ENCODE measurements at places on chromosomes 2 and 18. TPM values are rescaled to one million over a fixed set of nuclear protein-coding genes. Genes with fewer than 3 reads are reported as not detected.

- no peaks in the 10 kb centered on the region for H3K36me3 ChIP-seq
- peaks cover 11% of the 10 kb centered on the region for H3K4me1 ChIP-seq
- DNase-seq: no peak
- peak overlapping the region; percentile 26 for H3K27ac ChIP-seq
Measured at GRCh38 chr2:226467221-226467620, 332.4 kb downstream of the IRS1 start.

DNA sequence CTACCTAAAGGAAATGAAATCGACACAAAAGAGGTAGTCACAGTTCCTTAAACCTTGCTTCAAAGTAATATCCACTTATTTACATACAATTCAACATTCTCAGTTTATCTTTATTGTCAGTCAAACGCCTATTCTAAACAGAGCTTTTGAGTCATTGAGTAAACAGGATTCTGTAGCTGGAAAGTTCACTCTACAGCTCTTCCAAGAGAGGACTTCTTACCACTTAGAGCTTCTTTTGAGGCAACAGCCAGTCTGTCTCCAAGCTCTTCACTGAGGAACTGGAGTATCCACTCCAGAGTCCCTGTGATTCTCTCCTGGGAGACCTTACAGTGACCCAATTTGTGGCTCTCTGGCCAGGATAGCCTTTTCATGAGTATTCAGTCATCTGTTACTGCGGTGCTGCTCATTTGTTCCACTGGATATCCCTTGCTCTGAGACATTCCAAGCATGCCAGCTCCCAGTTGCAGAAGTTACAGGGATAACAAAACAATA is 210.9 kb upstream of the OSR1 start:
- DNase-seq: no peak
- no peaks in the 10 kb centered on the region for H3K27me3 ChIP-seq
- no peaks in the 10 kb centered on the region for H3K4me1 ChIP-seq
- no peak overlapping the region for H3K27ac ChIP-seq
- H3K36me3 ChIP-seq: no peaks in the 10 kb centered on the region
- no peak overlapping the region for H3K4me3 ChIP-seq

- no peaks in the 10 kb centered on the region for H3K27me3 ChIP-seq
- H3K4me1 ChIP-seq: no peaks in the 10 kb centered on the region
- no peak overlapping the region for H3K27ac ChIP-seq
- no peak for DNase-seq
- H3K4me3 ChIP-seq: no peak overlapping the region
Measured at GRCh38 chr2:173407646-173408045, 53.0 kb downstream of the CDCA7 start.

DNA sequence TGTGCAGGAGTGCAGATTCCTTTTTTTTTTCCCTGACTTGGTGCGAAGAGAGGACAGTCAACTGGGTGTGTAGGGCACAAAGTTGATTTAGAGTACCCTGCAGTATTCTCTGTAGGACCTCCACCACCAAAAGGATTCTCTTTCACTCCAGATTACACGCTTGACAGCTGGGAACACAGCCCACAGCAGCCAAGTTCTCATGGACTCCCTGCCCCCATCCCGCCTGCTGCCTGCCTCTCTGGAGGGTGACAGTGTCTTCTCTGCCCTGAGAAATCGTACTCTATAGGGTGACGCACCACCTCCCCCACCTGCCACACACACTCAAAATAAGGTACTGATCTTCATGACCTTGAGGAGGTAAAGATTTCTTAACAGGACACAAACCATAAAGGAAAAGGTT is 26.6 kb upstream of the IHH start:
- no peaks in the 10 kb centered on the region for H3K27me3 ChIP-seq
- no peak overlapping the region for H3K27ac ChIP-seq
- H3K4me3 ChIP-seq: no peak overlapping the region
- DNase-seq: peak; percentile 13

- no peaks in the 10 kb centered on the region for H3K4me1 ChIP-seq
- H3K27me3 ChIP-seq: no peaks in the 10 kb centered on the region
- no peak for DNase-seq
- no peak overlapping the region for H3K4me3 ChIP-seq
- no peak overlapping the region for H3K27ac ChIP-seq
Measured at GRCh38 chr2:102238778-102239177, 52.0 kb downstream of the IL1RL2 start.

DNA sequence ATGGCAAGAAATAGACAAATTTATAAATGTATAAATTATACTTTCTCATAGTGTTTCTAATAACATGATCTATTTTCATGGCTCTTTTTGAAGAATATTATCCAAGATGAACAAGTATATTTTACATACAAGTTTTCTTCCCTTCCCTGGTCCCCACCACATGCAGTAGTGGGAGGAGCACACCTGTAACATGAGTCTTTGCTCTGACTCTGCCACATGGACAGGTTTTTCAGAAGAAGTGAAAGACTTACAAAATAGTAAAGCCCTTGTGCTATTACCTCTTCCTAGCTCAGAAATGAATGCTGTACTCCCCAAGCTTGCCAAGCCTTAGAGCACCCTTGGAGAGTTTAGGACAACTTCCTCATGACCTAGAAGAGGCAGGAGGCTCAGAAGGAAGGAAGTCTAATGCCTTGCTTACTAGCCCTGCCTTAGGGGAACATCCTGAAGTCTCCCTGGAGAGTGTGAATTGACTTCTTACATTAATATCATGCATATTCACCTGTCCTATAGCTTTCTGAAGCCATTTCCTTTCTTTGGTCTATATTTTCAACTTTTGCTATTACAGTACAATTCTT is 18.4 kb downstream of the MXD1 start:
- no peak for DNase-seq
- no peaks in the 10 kb centered on the region for H3K27me3 ChIP-seq
- no peaks in the 10 kb centered on the region for H3K4me1 ChIP-seq
- peaks cover 7% of the 10 kb centered on the region for H3K36me3 ChIP-seq
- no peak overlapping the region for H3K4me3 ChIP-seq
- H3K27ac ChIP-seq: no peak overlapping the region

- no peaks in the 10 kb centered on the region for H3K36me3 ChIP-seq
- H3K27ac ChIP-seq: no peak overlapping the region
- H3K27me3 ChIP-seq: peaks cover 54% of the 10 kb centered on the region
- DNase-seq: peak; percentile 56
Measured at GRCh38 chr18:57353940-57354461, 1.6 kb downstream of the ST8SIA3 start.

DNA sequence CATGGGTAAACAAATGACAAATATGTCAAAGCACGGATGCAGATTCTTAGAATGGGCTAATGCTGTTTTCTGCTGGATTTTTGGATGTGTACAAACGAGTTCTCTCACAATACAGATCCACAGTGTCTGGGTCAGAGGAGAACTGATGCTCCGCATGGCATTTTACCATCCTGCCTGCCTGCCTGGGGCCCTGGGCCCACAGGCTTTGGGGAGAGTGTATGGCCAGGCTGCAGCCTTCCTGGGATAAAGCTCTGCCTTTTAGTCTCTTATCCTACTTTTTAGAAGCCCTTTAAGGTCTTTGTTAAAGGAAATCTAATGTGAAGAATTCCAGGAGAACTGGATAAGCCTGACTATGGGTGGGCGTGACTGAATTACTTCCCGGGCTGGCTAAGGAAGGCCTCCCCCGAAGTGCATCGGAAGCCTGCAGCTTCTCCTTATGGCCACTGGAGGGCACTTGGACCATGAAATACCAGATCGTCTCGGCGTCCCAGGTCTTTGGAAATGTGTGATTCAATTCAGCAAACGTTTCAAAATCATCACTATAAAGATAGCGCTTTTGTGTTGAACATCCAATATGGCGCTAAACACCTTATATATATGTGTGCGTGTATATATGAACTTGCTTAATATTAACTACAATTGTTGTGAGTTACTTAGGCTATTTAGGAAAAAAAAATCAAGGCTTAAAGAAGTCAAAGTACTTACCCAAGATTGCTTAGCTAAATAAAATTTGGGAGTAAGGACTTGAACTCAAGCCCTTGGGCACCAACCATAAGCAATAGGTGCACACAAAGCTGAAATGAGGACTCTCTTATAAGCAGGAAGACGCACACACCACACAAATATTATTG is 15.2 kb upstream of the DNPEP start:
- no peaks in the 10 kb centered on the region for H3K27me3 ChIP-seq
- H3K27ac ChIP-seq: no peak overlapping the region

Gene PLA2R1
- total RNA-seq: 0.09 TPM

Gene NCOA1
- 6.7 TPM for total RNA-seq

Gene ALLC
- not detected for total RNA-seq

All from cardiac muscle cell (in vitro differentiated cells and primary cell).